ENCODE measurements at places on chromosomes 3 and 15.

DNA sequence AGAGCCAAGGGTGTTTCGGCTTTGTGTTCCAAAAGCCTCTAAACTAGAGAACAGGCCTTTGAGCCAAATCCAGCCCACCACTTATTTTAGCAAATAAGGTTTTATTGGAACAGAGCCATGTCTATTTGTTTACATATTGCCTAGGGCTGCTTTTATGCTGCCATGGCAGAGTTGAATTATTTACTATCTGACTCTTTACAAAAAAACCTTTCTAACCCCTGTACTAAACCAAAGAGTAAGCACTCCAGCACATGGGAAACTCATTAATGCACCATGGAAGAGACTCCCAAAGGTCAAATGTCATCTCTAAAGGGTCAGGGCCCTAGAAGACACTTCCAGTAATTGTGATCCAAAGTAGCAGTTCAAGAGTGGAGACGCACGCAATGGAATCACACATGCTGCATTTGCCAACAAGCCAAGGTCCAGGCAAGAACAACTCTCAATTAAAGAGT, 22.3 kb downstream of the OSBPL10 start:
- no peak for DNase-seq

DNA sequence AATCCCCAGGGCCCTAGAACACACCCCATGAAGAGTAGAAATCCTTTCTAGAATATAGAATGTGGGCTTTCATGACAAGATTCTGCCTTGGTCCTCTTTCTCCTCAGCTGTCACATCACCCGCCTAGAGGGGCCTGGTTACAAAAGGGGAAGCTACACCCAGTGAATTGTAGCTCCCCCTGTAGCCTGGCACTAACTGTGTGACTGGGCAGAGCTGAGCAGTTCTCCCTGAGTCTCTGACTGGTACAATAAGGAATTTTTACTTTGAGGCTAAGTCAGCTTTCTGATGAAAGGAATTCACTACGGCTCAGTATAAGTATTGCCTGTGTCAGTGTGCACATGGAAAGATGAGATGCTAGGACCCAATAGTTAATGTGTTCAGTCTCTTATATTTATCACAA, 28.7 kb upstream of the ZNF148 start:
- no peak for DNase-seq

DNA sequence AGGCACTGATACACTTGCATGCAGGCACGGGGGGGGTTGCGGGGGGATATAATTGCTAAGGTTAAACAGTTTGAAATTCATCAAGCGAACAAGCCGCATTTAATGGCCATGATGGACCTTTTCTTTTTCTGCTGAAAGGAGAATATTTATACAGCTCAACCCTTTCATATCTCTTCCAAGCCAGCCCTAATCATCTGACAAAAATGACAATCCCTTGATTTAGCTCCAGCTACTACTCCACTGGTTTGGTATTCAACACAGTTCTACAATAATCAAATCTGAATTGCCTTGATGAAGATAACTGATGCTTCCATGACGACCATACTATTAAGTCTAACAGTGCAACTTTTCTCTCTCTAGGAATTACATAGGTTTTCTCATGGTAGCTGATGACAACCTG, 374.9 kb downstream of the PLCL2 start:
- no peak for DNase-seq

DNA sequence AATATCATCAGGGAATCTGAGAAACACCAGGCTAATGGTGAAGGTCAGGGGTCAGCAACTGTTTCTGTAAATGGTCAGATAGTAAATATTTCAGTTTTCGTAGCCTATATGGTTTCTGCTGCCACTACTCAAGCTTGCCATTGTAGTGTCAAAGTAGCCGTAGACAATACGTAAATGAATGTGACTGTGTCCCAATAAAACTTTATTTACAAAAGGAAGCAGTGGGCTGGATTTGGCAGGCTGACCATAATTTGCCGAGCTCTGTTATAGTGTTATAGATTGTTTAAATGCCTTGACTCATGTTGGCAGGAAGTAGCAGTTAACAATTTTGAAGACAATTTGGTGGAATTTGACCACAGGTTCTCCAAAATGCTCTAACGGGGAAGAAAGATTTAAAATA, 548.2 kb downstream of the FOXP1 start:
- DNase-seq, result no peak

DNA sequence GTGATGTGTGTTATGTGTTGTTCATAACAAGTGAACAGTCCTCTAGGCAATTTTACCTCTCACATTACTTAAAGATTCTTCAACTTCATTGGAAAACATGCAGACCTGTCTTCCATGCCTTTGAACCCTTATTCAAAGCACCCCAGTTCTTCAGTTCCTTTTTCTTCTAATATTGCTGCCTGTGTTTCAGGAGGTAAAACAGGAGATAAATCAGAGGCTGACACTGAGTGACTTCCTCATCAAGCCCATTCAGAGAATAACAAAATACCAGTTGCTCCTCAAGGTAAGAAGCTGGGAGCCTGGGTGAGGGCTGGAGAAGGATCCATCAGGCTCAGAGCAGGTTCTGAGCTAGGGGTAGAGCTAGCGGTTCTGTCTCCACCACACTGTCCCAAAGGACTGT, 71.1 kb upstream of the UMPS start:
- DNase-seq, result no peak

DNA sequence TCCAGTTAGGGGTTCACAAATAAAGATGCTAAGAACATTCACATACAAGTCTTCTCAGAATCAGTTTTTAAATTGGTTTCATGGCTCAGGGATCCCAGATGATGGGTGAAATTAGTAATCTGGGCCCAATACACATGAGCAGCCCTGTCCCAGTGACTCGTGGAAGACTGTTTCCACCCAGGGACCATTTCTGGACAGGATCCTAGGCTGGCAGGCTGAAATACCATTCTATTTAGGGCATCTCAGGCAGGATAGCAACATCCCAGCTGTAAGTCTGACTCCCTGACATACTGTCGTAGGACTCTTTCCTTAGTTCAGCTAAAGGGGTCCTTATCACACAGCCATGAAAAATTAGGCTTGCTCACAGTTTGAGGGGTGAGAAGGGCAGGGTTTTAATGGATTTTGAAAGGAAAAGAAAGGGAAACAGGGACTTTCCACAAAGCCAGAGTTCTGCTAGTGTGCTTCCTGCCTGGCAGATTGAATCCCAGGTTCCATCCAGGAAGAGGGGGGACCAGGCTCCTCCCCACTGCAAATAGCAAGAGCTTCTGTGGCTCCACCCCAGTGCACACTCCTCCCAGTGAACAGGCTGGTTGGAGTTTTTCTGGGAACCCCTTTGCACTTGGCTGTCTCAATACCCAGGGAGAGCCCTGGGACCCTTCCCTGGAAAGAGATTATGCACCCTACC, 41.3 kb upstream of the LYZL4 start:
- no peak for DNase-seq

DNA sequence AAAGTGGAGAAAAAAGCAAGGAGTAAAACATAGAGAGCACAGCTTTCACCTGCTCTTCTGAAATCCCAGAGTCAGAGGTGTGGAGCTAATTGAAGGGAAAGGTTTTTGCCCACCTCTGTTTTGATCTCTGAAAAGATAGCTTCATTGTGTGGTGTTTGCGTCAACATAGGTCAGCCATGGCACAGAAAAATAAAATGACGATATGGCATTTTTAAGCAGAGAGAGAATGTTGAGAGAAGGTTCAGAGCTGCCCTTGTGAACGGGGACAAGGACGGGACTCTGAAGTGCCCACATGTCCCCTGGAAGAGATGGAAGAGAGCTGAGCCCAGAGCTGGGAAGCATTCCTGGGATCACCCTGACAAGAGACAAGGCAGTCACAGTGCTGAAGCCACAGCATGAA, 249.4 kb upstream of the PLSCR5 start:
- DNase-seq, result no peak

DNA sequence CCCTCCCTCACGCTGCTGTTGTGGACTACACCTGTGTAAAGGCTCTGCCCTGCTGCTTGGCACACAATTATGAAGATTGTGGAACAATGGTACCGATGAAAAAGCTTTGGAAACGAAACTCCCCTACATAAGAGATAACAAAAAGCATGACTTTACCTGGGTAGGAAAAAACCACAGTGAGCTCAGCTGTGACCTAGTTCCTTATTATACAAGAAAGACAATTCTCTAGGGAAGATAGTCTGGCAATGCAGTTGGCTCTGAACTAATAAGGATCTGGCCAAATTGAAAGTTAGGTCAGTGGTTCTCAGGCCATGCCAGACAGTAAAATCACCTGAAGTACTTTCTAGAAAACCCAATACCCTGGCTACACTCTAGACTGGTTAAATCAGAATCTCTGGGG, 16.1 kb downstream of the CLEC3B start:
- no peak for DNase-seq

GRCh38 chr3:120683671-120684301, 1.7 kb upstream of the HGD start:
- no peak for DNase-seq

DNA sequence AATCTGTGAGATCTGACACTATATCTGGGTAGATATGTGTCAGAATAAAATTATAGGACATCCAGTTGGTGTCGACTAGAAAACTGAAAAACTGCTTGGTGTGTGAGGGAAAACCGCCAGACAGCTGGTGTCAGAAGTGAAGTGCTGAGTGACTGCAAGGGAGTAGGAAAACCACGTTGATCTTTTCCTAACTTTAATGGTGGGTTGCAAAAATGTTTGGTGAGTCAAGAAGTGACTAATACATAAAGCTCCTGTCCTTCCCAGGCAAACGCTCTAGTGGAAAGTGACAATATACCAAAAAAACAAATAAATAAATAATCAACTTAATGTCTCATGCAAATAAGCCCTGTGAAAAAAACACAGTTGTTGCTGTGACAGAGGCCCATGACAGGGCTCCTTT, 7.3 kb upstream of the CD96 start:
- DNase-seq, result no peak

GRCh38 chr15:27412415-27412814, 441.4 kb downstream of the GABRG3 start:
- DNase-seq, result no peak

DNA sequence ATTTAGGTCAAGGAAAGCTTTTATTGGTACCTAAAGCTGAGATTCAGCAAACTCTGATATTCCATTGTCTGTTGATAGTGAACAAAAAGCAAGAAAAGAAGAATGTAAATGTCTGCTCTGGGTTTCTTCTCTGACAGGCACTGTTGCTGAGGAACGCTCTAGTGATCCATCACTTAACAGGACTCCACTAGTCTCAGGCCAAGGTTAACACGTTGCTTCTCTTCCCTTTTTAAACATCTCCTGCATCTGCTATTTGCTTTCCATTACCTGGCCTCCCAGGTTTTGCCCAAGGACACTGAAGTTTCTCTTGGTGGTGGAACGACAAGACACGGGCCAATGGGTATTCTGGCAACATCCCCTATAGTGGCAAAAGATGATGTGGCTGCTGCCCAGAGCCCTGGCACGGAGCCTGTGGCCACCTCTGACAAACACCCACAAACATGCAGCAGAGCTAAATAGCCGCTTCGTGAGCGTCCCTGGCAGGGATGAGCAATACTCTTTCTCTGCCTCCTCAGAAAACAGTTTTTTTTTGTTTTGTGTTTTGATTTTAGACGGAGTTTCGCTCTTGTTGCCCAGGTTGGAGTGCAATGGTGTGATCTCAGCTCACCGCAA, 97.8 kb upstream of the AKAP13 start:
- no peak for DNase-seq

- DNase-seq, result no peak
These were observed 4.6 kb upstream of the CTSH start for GRCh38 chr15:78949461-78949860.

GRCh38 chr15:98381446-98381845, 266.9 kb upstream of the IGF1R start:
- DNase-seq, result no peak

GRCh38 chr3:147554332-147554731, 145.2 kb downstream of the ZIC1 start:
- DNase-seq, result no peak

DNA sequence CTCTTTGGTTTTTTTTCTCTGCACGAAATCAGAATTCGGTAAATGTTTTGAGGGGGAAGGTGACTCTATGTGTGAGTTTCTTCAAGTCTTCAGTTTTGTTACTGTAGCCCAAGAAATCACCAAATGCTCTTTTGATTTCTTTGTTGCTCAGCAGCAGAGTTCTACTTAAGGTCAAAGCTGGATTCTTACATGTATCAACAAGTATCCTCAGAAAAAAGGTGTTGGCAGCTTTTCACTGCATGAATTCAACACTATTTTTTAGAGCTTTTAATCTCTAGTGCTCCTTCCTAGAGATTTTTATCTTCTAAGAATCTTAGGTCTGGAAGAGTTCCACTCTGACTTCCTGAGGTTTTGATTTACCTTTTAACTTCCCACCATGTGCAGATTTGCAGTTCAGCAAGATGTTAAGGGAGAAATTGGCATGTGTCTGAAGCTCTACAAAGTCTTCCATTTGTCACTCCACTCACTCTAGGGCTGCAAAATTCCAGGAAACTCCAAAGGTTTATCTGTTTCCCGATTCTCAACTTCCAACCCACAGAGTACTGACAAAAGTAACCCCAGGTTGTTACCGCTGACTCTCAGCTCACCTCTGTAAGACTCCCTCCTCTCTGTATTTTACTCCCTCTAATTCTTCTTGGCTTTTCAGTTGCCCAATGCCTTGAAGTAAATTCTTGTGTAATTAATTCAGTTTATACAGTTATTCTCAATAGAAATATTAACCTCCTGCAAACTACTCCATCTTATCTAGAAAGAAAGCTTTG, 13.3 kb upstream of the CD200 start:
- DNase-seq, result no peak

GRCh38 chr3:119301662-119302061, 7.5 kb downstream of the ARHGAP31 start:
- no peak for DNase-seq

- DNase-seq, result no peak
These were observed 87.3 kb downstream of the MBNL1 start for GRCh38 chr3:152355744-152356665.

DNA sequence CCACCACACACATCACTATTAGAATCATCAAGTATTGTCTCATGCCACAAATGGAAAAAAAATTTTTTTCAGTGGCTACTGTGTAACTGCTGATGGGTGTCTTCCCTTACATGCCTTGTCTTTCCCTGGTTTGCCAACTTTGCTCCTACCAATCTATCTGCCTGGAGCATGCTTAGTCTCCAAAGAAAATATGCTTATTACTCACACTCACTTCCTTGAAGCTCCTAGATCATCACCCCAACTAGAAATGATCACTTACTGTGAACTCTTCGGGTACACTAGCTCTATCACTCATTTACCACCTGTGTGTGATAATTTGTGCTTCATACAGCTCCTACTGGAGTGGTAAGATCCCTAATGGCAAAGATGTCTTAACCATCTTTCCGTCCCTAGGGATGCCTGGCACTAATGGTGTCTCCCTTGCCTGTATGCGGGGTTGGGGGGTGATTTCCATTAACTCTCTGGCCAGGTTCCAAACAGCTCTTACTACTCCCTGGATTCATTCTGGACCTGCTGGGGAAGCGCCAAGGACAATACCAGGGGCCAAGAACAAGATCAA, 799 bp downstream of the VPS33B start:
- DNase-seq, result no peak

Data from stimulated activated CD4-positive, alpha-beta T cell treated with anti-CD3 and anti-CD28 coated beads, Interleukin-1b, Interleukin-23, amount 100 ng/mL, for 1 hour (primary cell).